ENCODE measurements at places on chromosomes 5 and 9. TPM values are rescaled to one million over a fixed set of nuclear protein-coding genes. Genes with fewer than 3 reads are reported as not detected.

GRCh38 chr5:41763081-41763480 lies 107.1 kb downstream of the OXCT1 start:
- peaks cover 3% of the 10 kb centered on the region for H3K36me3 ChIP-seq
- peaks cover 13% of the 10 kb centered on the region for H3K4me1 ChIP-seq
- no peak overlapping the region for H3K27ac ChIP-seq
- no peak for DNase-seq
- H3K4me3 ChIP-seq, result no peak overlapping the region

DNA sequence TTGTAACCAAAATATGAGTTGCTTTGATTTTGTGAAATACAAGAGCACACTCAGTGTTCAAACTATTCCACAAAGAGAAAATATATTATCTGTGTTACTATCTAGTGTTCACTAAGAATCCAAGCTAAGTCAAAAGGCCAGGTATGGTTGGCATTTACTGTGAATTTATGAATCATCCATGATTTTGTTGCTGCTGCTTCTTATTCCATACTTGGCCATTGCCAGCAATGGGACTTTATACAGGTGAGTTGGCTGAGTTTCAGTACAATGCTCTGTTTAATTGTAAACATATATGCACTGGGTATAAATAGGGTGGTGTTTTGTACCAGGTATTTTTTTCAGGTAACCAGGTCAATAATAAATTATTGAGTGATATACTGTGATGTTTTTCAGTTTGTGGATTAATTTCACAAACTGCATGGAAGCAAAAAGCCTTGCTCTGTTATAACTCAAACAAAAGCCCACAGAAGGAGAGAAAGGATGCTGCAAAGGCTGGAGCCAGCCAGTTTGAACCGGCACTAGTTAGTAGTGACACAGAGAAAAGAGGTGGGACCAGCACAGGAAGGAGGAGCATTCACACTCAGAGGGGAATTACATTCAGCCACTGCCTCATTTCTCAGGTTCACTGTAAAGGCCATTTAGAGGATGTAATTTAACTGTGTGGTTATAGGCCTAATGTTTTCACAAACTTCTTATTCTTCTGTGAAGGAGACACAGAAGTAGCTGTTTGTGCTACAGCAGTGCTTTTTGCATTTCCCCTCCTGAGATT lies 381.8 kb downstream of the ADGRV1 start:
- DNase-seq, result peak; percentile 5
- peaks cover 19% of the 10 kb centered on the region for H3K4me1 ChIP-seq
- no peak overlapping the region for H3K4me3 ChIP-seq

DNA sequence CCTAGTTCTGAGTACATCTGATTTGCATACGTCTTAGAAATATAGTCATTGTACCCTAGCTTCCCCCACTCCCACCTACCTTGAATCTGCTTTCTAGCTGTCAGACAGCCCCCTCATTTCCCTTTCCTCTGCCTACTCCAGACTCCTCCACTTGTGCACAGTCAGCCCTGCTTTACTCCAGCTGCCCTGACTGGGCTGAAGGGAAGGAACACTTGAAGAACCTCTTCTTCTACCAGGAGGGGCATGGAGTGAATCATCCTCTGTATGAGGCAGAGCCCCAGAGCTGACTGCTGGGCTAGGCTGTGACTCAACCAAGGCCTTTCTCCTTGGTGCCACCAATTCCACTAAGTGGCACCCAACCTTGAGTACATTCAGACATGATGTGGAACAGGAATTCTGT lies 18.1 kb upstream of the ZFR start:
- no peak overlapping the region for H3K27ac ChIP-seq
- H3K4me1 ChIP-seq, result no peaks in the 10 kb centered on the region
- H3K27me3 ChIP-seq, result peaks cover 3% of the 10 kb centered on the region

DNA sequence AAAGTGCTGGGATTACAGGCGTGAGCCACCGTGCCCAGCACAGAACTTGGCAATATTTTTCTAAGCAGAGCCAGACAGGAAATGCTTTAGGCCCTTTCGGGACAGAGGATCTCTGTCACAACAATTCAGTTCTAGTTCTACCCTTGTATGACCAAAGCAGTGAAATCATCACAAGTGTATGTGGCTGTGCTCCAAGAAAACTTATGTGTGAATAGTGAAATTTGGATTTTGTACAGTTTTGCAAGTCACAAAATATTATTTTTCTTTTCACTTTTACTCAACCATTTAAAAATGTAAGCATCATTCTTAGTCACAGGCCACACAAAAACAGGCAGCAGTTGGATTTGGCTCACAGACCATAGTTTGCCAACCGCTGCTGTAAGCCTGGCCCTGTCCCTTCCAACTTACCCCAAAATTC lies 20.4 kb upstream of the PRUNE2 start:
- no peak overlapping the region for H3K27ac ChIP-seq
- no peaks in the 10 kb centered on the region for H3K4me1 ChIP-seq
- DNase-seq, result no peak
- H3K36me3 ChIP-seq, result no peaks in the 10 kb centered on the region

The LYSMD3 gene
- 12.1 TPM for total RNA-seq

DNA sequence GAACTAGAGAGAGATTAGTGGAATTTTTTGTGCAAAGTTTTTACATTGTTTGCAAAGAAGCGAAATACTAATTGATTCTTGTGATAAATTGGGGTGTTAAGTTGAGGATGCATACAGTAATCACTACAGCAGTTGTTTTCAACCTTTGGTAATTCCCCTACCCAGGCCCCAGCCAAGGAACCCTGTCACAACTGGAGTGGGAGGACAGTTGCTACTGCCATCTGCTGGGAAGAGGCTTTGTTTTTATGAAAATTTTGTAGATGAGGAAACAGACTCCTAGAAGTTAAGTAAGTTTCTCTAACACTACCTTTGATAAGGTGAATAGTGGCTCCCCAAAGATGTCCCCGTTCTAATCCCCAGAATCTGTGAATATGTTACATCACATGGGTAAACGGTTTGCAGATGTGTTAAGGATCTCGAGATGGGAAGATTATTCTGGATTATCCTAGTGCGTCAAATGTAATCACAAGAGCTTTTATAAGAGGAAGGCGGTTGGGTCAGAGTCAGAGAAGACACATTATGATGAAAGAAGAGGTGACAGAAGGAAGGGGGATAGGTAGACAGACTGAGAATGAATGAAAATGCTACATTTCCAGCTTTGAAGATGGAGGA lies 34.0 kb upstream of the PPP1R2B start:
- no peaks in the 10 kb centered on the region for H3K36me3 ChIP-seq
- DNase-seq, result peak; percentile 36
- no peak overlapping the region for H3K27ac ChIP-seq
- no peaks in the 10 kb centered on the region for H3K4me1 ChIP-seq

DNA sequence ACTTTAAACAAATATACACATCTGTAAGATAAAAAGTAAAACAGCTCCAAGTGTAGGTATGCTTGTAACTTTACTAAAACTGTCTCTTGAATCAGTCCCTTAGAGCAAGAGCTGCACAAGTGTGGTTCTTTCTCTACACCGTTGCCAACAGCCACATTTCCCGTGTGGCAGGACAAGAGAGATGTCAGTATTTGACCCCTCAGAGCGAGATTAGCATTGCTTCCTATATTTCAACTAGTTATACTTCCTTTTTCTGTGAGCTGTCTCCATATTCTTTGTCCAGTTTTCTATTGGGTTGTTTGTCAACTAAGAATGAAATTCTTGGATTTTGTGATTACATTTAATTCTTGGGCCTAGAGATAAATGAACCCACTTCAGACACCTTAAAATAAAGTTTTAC lies 8.0 kb downstream of the PLIN2 start:
- H3K4me3 ChIP-seq, result peak overlapping the region; percentile 1
- H3K27ac ChIP-seq, result no peak overlapping the region
- peaks cover 40% of the 10 kb centered on the region for H3K36me3 ChIP-seq
- no peak for DNase-seq
- H3K27me3 ChIP-seq, result no peaks in the 10 kb centered on the region
- peaks cover 9% of the 10 kb centered on the region for H3K4me1 ChIP-seq

Measured in neural crest cell (in vitro differentiated cells).